NCI-H748 treated with DMSO at 0.1 percent for 48 hours (cell line): ENCODE measurements at places on chromosomes 5 and 9.

- DNase-seq, result no peak
These were observed 39.2 kb upstream of the GCNT4 start for GRCh38 chr5:75091597-75091996.

DNA sequence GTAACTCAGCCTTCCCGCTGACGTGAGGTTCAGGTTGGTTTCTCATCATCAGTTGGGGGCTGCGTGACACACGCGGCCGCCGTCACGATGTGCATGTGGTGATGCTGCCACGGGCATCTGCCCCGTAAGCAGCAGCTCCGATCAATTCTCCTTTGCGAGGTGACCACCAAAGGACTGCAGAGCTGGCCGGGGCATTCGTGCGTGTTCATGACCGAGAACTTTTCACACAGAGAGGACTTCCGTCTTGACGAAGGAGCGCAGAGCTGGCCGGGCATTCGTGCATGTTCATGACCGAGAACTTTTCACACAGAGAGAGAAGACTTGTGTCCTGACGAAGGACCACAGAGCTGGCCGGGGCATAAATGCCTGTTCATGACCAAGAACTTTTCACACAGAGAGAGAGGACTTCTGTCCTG lies 3.8 kb upstream of the LCN1 start:
- DNase-seq, result no peak

DNA sequence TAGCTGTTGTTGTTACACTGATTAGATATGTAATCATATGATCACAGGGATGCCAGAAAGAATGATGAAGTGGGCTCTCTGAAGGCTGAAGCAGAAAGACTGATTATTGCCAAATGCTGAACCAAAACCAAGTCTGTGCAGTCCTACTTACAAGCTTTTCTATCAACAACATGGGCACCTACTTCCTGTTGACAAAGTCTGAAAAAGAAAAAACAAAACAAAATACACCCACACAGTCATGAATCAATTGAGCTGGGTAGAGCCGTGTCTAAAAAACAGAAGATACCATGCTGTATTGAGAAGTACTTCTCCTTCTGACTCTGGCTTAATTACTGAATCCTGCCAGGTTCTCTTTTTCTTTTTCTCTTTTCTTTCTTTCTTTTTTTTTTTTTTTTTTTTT lies 363.4 kb downstream of the RAB3C start:
- DNase-seq, result no peak

GRCh38 chr5:167918813-167919483 lies 372.5 kb upstream of the WWC1 start:
- no peak for DNase-seq

DNA sequence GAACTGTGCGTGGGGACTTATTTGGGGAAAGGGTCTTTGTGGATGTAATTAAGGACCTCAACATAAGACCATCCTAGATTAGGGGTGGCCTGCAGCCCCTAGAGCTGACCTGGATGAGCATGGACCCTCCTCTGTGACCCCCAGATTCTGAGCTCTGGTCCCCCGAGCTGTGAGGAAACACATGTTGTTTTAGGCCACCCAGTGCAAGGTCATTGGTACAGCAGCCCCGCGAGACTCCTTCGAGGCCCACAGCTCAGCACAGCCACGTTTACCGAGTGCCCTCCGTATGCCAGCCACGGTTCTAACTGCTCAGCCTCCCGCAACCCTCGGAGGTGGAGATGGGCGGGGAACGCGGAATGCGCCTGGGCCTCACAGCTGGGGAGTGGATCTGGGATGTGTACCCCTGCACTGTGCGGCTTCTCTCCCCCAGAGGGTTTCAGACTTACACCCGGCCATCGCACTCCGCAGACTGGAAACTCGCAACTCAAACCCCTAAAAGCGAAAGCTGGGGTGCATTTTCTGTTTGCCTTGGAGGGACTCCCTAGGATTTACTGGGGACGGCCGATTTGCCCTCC lies 4.5 kb upstream of the GPSM1 start:
- no peak for DNase-seq

- DNase-seq, result no peak
These were observed 20.4 kb downstream of the XRCC4 start for GRCh38 chr5:83097689-83098231.

DNA sequence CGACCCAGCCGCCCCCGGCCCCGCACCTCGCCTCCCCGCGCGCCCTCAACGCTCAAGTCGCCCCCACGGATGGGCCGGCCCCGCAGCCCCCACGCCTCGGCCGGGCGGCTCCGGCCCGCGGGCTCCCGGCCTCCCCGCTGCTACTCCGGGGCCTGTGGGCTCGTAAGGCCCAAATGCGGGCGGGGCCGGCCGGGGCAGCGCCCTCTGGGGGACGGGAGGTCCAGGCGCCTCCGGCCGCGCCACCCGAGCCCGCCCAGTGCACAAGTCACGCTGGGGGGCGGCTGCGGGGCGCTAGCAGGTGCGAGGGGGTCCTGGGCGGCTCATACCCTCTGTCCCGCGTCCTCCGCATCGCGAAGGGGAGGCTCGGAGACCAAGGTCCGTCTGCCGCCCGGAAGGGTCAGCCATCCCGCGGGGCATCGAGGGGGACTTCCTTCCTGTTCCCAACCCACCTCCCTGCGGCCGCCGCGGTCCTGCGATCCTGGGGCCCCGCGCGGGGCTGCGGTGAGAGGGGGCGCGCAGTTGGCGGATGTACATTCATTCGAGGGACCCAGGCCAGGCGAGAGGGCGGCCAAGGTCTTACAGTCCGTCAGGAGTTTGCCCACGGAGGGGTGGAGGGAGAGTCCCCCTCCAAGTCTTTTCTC lies at the start of gene CIZ1:
TSS of gene CIZ1 (minus strand) at position 167 of the 641 bp plus-strand sequence. CDS start 715 bp downstream, outside the sequence.
- peak; percentile 27 for DNase-seq

- no peak for DNase-seq
These were observed 13.6 kb upstream of the FUBP3 start for GRCh38 chr9:130565792-130566191.

- DNase-seq, result no peak
These were observed 1.4 kb downstream of the ZBTB26 start for GRCh38 chr9:122929796-122930354.

- DNase-seq, result peak; percentile 86
These were observed 23.7 kb downstream of the ACTL7A start for GRCh38 chr9:108885643-108886348.

DNA sequence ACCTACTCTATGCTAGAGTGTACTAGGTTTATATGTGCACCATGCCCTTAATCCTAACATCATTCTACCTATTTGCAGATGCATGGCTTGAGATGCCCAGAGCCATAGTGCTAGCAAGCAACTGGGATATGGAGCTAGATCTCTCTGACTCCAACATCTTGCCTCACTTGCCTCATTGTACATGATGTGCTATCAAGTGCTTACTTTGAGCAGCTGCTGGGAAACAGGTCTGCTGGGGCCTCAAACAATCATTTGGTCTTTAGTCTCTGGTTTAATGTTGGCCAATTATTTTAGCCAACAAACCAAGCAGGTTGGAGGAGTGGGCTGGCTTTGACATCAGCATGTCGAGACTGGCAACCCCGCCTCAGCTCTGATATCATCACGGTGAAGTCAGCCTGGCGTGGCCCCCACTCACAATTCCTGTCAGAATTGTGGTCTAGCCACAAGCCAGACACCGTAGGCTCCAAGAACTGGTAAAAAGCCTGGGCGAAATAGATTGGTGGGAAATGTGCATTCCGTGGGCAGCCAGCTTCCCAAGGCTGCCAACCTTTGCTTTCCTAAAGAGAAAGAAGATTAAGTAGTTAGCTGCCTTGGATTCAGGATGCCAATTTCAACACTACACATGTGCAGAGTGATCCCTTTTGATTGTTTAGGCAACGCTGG lies 21.1 kb upstream of the GAS1 start:
- no peak for DNase-seq

- DNase-seq, result peak; percentile 40
These were observed 239.3 kb upstream of the GRIN3A start for GRCh38 chr9:101977614-101978210.
